Activated gamma-delta T cell treated with Interleukin-2 at 50 U/mL for 16 hours (primary cell): ENCODE measurements at places on chromosomes 2 and 18.

DNA sequence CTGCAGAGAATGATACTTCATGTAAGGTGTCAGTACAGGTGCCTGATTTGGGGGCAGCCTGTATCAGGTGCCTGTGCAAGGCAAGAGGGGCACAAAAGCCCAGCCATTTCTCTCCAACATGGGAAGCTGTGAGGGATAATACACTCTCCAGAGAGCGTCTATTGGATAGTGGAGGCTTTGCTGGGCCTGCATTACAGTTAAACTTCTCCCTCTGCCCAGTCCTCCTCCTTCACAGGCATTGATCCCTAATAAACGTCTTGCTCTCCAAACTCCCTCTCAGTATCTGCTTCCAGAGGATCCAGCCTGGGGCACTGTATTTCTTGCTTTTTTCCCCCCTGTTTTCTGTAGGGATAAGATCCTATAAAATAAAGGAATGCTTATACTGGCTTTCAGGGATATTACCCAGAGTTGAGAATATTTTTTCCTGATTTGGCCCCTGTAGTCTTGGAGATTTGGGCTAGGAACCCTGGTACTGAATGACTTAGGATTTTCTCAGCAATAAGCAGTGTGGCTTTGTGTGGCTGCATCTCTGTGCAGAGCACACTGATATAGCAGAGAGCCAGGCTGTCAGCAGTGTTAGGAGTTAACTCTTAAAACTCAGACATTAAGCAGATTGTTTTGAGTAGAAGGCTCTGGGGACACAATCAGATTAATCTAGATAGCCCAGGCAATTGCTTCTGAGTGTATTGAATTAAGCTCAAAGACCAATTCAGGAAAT is 330.6 kb downstream of the CYRIA start:
- DNase-seq = no peak

DNA sequence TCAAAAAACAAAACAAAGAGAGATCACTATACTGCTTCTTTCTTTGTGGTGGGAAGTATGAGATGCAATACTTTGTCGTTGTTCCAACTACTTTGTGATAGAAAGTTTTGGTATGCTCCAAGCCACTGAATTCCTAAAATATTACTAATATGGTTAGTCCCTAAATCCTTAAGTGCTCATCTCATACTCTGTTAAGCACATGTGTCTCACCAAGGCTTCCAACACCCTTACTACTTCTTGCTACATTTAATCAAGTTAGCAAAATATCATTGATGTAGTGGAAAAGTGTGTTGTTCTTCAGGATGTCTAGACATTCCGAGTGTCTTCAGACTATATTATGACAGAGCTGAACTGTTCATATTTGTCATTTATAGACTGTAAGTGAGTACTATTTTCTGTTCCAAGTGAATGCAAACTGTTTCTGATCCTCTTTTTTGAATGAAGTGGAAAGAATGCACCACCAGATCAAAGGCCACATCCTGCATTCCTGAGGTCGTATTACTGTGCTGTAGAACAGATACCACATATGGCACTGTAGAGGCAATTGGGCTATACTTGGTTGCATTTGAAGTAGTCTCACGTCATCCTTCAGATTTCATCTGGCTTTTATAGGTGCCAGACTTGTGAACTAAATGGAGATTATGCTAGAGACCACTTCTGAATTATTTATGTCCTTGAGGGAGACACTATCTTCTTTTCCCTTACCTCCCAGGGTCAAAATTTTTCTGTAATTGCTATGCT is 298.4 kb upstream of the ZNF521 start:
- DNase-seq = no peak

GRCh38 chr2:204166961-204167360 is 230.4 kb downstream of the ICOS start:
- DNase-seq = no peak

GRCh38 chr2:33681364-33681757 is 82.3 kb upstream of the FAM98A start:
- DNase-seq = no peak

- no peak for DNase-seq
Observed at GRCh38 chr2:40470822-40471813, 19.2 kb upstream of the SLC8A1 start.

- DNase-seq = no peak
Observed at GRCh38 chr2:652881-653480, 24.2 kb downstream of the TMEM18 start.

- DNase-seq = no peak
Observed at GRCh38 chr2:216436383-216436782, 24.1 kb downstream of the SMARCAL1 start.

DNA sequence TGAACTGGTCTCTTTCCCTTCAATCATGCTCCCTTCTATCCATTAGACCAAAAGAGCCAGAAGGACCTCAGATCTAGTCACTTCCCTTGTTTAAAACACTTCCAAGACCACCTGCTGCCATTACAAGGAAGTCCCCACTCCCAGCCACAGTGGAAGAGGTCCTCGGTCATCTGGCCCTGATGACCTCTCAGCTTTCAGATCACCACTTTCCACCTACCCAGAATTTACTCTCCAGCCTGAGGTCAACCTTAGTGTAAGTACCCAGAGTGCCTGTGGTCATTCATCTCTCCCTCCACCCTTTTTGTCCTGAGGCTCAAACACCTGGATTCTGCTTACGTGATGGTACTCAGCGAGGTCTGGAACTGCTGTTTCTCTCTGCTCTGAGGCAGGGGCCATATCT is 67.1 kb downstream of the MARCO start:
- DNase-seq = no peak

DNA sequence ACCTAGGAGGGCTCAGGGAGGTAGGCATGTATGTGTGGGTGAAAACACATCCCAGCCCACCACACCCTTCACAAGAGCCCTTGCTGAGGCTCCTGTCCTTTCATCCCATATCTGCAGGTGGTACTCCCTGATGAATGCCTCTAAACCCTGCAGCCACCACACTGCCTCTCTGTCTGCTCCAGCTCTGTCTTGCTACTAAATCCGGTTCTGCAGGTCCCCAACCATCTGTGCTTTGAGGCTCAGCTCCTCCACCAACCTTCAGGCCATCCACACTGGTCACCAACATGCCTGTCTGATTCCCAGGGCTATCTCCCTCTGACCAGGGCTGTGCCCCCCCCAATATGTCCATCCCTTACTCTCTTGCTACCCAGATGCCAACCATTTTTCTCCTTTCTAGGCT is 92.7 kb downstream of the BIN1 start:
- no peak for DNase-seq

GRCh38 chr18:74368901-74369705 is 53.5 kb downstream of the C18orf63 start:
- no peak for DNase-seq

DNA sequence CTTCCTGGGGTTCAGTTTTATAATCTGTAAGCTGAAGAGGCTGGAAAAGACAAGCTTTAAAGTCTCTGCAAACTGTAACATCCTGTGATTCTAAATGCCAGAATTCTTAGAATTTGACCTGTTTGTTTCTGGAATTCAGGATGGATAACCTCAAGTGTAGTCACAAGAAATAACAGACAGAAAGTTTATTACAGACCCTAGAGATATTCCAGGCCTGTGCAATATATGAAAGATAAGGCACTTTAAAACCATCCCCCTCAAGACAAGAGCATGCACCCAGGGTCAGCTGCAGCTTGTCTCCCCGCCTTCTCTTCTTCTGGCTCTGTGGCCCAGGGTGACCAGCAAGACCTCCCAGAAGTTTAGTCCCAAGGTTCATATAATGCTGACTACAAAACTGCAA is 298.7 kb upstream of the ACVR2A start:
- DNase-seq = no peak

DNA sequence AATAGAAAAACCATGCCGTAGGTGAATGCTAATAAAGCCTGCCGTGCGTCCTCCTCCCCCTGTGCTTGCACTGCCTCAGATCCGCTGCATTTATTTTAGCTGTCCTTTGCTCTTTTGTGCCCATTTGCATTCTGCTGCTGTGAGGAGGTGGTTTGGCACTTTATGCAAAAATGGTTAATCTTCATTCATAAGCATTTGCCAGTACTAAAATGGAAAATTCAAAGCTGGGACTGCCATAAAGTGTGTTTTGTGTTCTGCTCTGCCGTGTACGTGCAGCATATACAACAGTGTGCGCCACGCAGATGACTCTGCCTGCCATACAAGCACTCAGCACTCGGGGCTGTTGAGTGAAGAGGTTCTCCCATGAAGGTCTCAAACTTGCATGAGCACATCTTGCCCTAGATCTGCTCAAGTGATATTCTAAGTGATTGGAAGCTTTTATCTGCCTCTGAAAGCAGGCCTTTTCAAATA is 73.6 kb downstream of the SPATS2L start:
- no peak for DNase-seq

DNA sequence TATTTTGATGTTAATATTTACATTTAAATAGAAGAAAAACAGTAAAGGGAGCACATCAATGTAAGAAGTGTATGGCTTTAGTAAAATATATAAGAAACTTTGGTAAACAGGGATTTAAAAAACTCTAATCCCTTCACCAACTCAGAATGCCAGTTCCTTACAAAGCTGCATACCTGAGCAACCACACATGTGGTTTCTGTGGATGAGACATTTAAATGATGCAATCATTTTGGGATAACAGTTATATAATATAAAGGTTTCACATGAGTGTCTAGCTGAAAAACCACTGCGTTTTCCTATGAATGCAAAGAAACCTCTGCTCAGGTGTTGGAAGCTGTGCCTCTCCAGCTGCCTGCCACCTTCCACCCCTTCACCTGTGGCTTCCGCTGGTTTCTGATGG is 209.1 kb upstream of the REV1 start:
- DNase-seq = no peak
